Prostate gland (tissue), 2 donors: ENCODE measurements at places on chromosomes 7 and 10. TPM values are rescaled to one million over a fixed set of nuclear protein-coding genes. Genes with fewer than 3 reads are reported as not detected.
A peak's percentile ranks its signal among the peaks of the same experiment; 100 is the strongest.

DNA sequence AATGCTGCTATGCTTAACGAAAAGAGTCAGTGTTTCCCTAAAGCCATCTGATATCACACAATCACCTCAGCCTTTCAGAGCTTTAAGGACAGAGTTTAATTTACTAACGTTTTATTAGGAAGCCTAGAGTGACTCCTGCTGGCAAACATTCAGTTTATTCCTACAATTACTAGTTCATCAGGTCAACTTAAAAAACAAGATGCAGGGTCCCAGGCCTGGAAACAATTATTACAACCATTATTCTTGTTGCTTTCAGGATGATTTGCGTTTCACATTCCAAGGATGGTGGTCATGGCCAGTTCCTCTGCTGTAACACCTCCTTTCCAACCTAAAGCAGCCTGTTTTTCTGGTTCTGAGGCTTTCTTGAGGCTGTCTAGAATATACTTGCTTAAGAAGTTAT, 1.5 kb upstream of the FAM53B start:
- DNase-seq: peak; percentile 40

GRCh38 chr7:158166386-158167340, 421.0 kb downstream of the PTPRN2 start:
- DNase-seq: no peak

- no peak for DNase-seq
Measured at GRCh38 chr7:13042605-13043236, 355.3 kb downstream of the ARL4A start.

- no peak for DNase-seq
Measured at GRCh38 chr7:2473496-2474180, 2.6 kb downstream of the GRIFIN start.

GRCh38 chr10:107971411-107971810, 806.9 kb upstream of the SORCS1 start:
- DNase-seq: no peak

GRCh38 chr7:46545790-46546189, 624.7 kb upstream of the IGFBP3 start:
- DNase-seq: no peak

DNA sequence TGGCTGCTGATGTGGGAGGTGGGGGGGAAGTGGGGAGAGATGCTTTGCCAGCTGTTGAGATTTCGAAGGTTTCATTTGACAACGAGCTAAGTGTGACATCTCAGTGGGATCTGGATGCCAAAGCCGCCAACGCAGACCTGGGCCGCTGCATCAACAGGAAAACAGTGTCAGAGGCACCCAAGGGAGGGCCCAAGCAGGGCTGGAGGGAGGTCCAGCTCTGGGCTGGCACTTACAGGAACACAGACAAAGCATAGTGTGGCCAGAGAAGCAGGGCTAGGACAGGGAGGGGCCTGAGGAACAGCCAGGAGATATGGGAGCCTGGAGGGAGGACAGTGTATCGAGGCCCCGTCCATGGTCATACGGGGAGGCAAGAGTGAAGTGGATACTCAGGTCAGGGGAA, 73.1 kb downstream of the GTF2IRD1 start:
- DNase-seq: no peak

Gene SLC16A9
- total RNA-seq: 9.8 TPM

Gene STAG3
- 1.8 TPM for total RNA-seq

Gene PKD2L1
- total RNA-seq: 0.09 TPM

Gene BTBD16
- total RNA-seq: not detected

Gene BEND7
- total RNA-seq: 44.5 TPM

Gene AASS
- 24.1 TPM for total RNA-seq
